Activated naive CD4-positive, alpha-beta T cell treated with anti-CD3 and anti-CD28 coated beads for 36 hours (primary cell): ENCODE measurements at places on chromosomes 12 and 14. TPM values are rescaled to one million over a fixed set of nuclear protein-coding genes. Genes with fewer than 3 reads are reported as not detected.

The TAS2R43 gene
- total RNA-seq, result 0.26 TPM

The DAAM1 gene
- total RNA-seq, result 7.6 TPM

The AMN gene
- total RNA-seq, result 0.37 TPM

The STON2 gene
- 0.14 TPM for total RNA-seq

The SOAT2 gene
- total RNA-seq, result 0.74 TPM

The FSCB gene
- not detected for total RNA-seq

The SLC6A13 gene
- total RNA-seq, result not detected

The DNAJC22 gene
- not detected for total RNA-seq

The MGAT4C gene
- total RNA-seq, result not detected

The MANSC4 gene
- total RNA-seq, result not detected

The TAS2R8 gene
- not detected for total RNA-seq

The NID2 gene
- not detected for total RNA-seq

The TC2N gene
- total RNA-seq, result 61.7 TPM

The RNASE4 gene
- total RNA-seq, result 0.19 TPM

The AHNAK2 gene
- total RNA-seq, result 0.10 TPM

The LMNTD1 gene
- total RNA-seq, result not detected

The CIROP gene
- total RNA-seq, result not detected

The NKX2-8 gene
- total RNA-seq, result not detected

The IL26 gene
- total RNA-seq, result 0.33 TPM

The CD163L1 gene
- not detected for total RNA-seq

The WDR89 gene
- total RNA-seq, result 26.7 TPM

The WSCD2 gene
- total RNA-seq, result not detected

The CIDEB gene
- 15.1 TPM for total RNA-seq

The ANO6 gene
- total RNA-seq, result 12.9 TPM

The BICDL1 gene
- total RNA-seq, result 128 TPM
